ENCODE measurements at places on chromosomes 13 and 19.

- DNase-seq: no peak
Measured at GRCh38 chr19:39843919-39844793, 2.0 kb downstream of the FBL start.

- no peak for DNase-seq
Measured at GRCh38 chr19:30670011-30670329, 297.8 kb downstream of the ZNF536 start.

GRCh38 chr19:10113964-10114650 lies 2.6 kb downstream of the P2RY11 start:
- DNase-seq: no peak

- no peak for DNase-seq
Measured at GRCh38 chr13:111902726-111903125, 164.2 kb upstream of the SOX1 start.

DNA sequence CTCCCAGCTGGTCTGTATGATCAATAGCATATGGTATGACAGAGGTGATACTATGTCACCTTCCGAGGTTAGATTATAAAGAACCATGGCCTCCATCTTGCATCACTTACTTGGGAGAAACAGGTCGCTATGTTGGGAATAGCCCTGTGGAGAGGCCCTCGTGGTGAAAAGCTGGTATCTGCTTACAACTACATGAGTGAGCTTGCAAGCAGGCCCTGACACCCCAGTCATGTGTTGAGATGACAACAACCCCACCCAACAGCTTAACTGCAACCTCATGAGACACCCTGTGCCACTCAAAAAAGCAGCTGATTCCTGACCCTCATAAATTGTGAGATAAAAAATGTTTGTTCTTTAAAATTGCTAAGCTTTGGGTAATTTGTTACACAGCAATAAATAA lies 18.8 kb downstream of the MTRF1 start:
- no peak for DNase-seq

DNA sequence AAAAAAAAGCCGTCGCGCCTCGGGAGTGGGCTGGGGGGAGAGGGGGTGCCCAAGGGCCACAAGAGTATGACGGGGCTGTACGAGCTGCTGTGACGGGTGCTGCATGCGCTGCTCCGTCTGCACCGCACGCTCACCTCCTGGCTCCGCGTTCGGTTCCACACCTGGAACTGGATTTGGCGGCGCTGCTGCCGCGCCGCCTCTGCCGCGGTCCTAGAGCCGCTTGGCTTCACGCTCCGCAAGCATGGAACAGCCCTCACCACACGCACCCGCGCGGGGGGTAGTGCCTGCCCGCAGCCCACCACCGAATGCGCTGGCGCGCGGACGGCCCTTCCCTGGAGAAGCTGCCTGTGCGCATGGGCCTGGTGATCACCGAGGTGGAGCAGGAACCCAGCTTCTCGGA lies 18.8 kb downstream of the C1QTNF9 start:
- no peak for DNase-seq

DNA sequence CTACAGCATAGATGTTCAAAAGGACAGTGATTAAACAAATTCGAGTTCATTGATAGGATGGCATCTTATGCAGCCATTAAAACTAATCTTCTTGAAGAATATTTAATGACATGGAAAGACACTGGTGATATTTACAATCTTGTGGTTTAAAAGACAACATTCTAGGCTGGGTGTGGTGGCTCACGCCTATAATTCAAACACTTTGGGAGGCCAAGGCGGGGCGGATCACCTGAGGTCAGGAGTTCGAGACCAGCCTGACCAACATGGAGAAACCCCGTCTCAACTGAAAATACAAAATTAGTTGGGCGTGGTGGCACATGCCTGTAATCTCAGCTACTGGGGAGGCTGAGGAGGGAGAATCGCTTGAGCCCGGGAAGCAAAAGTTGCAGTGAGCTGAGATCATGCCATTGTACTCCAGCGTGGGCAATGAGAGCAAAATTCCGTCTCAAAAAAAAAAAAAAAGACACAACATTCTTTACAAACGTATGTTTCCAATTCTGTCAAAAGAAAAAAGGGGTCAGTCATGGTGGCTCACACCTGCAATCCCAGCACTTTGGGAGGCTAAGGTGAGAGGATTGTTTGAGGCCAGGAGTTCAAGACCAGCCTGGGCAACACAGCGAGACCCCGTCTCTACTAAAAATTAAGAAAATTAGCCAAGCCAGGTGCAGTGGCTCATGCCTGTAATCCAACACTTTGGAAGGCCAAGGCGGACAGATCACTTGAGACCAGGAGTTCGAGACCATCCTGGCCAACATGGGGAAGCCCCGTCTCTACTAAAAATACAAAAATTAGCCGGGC lies 2.5 kb upstream of the PAK4 start:
- no peak for DNase-seq

- no peak for DNase-seq
Measured at GRCh38 chr19:6470173-6470572, 6.1 kb downstream of the CRB3 start.

DNA sequence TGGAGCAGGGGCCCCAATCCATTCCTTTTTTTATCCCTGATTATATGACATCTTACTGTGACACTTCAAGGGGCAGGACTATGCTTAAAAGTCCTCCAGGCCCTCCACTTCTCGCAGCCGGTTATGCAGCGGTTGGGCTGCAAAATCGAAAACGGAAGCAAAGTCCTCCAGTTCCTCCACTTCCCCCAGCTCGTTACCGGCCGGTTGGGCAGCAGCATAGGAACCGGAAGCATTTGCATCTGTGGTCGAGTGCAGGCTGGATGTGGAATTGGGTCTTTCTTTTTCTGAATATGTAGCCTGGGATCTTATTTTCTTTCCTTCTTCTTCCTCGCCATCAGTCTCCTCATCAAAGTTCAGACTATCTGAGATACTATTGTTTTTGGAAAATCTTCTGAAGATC lies 46.1 kb downstream of the OXGR1 start:
- DNase-seq: no peak

DNA sequence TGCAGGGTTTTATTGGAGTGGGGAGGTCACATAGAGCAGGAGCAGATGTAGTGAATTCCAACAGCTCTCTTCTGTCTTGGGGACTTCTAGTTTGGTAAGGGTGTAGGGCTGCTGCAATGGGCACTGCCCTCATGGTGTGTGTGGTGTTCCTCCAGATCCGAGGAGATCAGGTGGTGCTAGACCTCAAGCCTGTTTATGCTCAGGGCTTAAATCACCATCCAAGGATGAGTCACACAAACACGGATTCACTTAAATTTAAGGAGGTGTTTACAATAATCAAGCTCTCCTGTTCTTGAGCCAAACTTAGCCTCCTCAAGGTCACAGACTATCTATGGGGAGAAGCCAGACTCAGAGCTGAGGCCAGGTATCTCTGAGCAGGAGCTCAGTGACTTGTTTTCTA lies 23.0 kb downstream of the HS6ST3 start:
- DNase-seq: no peak

DNA sequence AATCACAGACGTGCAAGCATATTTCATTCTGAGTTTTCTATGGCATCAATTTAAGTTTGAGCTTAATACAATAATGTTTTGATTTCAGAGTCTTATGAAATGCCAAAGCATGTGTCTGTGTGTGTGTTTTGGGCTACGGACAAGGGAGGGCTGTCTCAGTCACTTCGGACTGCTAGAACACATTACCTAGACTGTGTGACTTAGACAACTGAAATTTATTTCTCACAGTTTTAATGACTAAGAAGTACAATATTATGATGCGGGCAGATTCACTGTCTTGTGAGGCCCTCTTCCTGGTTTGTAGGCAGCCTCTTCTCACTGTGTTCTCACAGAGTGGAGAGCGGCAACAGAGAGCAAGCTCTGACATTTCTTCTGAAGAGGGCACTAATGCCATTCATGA lies 1202.0 kb downstream of the EFNB2 start:
- no peak for DNase-seq

GRCh38 chr13:99938635-99939034 lies 32.9 kb downstream of the ZIC5 start:
- no peak for DNase-seq

- DNase-seq: no peak
Measured at GRCh38 chr19:10207026-10207425, 12.3 kb upstream of the DNMT1 start.

GRCh38 chr13:20713014-20713376 lies 9.5 kb downstream of the IL17D start:
- no peak for DNase-seq

DNA sequence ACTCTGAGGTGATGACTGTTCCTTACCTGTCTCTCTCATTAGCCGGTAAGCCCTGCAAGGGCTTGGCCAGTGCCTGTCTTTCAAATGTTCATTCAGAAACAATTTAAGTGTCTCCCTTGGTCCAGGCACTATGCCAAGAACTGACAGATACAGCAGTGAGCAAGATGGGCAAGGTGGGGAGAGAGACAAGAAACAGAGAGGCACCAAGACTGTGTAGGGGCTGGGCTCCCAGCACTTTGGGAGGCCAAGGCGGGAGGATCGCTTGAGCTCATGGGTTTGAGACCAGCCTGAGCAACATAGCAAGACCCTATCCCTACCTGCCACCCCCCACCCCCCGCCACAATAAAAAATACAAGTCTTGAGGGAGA lies 1.3 kb upstream of the CCNE1 start:
- no peak for DNase-seq

Data from AG04449 (cell line).